ENCODE measurements at places on chromosomes 6 and 20. TPM values are rescaled to one million over a fixed set of nuclear protein-coding genes. Genes with fewer than 3 reads are reported as not detected.

DNA sequence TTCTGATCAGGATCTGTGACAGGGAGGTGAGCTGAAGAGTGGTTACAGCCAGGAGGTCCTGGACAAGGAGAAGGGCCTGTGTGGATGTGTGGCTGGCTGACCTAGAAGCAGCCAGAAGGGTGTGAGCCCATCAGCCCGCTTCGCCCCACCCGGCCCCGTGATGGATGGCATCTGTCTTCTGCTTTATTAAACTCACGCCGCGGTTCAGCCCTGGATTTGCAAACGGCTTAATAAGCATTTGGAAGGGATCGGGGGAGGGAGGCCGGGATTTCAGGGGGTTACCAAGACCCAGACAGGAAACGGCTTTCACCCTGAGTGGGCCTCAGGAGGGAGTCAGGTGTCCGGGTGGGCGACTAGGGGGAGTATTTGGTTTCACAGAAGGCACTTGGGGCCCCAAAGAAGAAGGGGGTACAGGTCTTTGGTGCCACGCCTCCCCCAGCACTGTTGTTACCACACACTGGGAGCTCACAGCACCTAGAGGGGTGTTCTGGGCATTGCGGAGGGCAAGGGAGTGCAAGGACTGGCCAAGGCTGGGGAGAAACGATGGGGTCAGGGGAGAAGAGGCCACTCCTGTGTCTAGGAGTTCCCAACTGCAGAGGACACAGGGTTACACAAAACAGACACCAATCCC lies 53.8 kb upstream of the FOXP4 start:
- no peak for DNase-seq

GRCh38 chr20:753136-753535 lies 15.2 kb downstream of the SLC52A3 start:
- DNase-seq, result no peak

GJA10 gene
- total RNA-seq, result not detected

NHSL1 gene
- 20.6 TPM for total RNA-seq

DNA sequence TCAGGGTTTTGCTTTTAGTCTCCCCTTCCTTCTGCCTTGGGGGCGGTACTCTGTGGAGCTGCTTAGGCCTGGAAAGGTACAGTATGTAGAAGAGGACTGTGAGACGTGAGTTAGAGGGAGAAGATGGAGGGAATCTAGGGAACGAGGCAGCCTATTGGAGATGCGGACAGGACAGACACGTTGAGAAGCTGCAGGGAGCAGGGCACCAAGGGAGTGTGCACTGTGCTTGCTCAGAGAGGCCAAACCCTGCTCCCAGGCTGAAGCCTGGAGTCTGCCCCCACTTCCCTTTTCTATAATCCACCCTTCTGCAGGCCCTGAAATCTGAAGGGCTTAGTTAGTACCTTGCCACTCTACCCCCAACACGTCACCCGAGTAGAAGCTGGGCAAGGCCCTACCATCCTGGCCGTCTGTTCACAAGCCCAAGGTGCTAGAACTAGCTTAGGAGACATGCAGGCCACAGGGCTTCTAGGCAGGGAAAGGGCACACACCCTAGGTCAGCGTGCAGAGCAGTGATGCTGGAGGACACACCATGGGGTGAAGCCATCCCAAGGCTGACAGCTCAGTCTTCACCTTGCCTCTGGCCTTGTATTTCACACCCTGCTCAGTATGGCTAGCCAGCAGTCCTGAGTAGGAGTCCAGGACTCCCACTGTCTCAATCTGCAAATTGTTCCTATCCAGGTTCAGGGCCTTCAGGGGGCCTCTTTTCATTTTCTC lies 6.9 kb downstream of the TP53INP2 start:
- DNase-seq, result no peak
